Left renal pelvis (tissue), 4 donors: ENCODE measurements at places on chromosomes 1 and 21.

DNA sequence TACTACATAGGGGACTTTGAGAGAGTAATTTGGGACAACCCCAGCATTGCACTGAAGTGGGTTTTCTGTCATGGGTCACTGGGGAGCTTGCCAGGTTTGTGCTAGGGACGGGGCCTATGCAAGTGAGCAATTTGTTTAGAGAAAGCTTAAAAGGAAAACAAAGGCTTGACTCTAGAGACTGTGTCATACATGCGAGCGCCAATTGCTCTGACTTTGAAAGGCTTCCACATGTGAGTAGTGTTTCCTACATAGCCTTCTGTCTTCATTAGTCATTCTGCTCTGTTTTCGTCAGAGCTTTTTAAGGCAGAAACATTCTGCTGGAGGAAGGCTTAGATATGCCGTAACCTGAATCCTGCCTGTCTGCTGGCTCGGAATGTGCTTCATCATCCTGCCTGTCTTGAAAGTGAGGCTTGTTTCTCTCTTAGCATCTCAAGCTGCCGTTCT, 28.4 kb downstream of the TRIM45 start:
- DNase-seq, result peak; percentile 39

GRCh38 chr1:81505831-81506230, 294.9 kb upstream of the ADGRL2 start:
- DNase-seq, result no peak

- no peak for DNase-seq
Observed at GRCh38 chr1:205976708-205977401, 26.3 kb downstream of the RAB7B start.

DNA sequence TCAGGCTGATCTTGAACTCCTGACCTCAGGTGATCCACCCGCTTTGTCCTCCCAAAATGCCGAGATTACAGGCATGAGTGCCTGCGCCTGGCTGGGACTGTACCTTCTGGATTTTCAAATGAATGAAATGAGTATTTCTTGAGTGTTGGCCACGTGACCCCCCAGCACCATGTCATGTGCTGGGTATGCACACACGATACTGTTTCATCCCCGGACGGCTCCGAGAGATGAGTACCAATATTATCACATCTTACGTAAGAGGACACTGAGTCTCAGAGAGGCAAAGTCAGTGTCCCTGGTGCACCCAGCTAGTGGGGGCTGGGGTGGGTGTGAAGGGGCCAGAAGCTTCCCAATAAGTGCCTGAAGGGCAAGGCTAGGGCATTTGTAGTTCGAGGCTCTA, 780 bp upstream of the CROCC start:
- DNase-seq, result no peak

DNA sequence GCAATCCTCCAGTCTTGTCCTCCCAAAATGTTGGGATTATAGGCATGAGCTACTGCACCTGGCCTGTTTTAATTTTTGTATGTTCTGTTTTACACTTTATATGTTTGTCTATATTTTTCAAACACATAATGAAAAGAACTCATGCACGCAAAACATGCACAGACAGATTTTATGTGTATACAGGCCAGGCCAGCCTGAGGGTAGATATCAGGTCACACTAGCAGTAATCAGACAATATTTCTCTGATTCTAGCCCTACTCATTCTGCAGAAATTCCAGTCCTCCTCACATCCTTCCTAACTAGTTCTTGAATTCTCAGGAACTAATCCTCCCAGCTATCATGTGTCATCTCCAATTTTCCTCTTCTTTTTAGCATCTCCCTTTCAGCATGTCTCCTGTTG, 27.8 kb upstream of the PHGDH start:
- DNase-seq, result no peak

DNA sequence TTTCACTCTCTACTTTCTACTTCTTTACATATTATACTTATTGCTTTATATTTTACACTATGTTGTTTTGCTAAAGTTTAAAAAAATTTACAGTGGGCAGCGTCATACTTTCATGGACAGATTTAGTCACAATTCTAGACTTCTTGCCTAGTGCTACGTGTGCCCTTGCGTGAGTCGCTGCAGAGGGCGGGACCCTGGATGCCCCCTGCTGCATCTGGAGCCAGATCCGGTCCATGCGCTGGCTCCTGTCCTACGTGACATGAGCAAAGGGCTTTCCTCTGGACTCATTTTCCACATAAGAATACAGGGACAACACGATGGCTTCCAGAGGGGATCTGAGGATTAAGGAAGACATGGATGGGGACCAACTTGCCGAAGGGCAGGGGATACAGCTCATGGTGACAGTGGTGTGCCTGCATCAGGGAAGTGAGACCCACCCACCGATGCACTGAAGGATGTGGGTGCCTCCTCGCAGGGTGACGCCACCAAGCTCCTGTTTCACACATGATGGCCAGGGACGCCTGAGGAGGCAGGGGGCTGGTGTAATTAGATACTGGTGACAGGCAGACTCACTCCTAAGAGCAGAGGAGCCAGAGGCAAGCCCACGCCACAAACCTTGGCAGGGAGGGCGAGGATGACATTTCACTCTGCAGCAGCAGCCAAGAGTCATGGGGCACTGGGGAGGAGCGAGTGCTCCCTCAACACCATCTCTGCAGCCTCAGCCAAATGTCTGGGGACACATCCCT, 86.6 kb downstream of the DMRTB1 start:
- no peak for DNase-seq

DNA sequence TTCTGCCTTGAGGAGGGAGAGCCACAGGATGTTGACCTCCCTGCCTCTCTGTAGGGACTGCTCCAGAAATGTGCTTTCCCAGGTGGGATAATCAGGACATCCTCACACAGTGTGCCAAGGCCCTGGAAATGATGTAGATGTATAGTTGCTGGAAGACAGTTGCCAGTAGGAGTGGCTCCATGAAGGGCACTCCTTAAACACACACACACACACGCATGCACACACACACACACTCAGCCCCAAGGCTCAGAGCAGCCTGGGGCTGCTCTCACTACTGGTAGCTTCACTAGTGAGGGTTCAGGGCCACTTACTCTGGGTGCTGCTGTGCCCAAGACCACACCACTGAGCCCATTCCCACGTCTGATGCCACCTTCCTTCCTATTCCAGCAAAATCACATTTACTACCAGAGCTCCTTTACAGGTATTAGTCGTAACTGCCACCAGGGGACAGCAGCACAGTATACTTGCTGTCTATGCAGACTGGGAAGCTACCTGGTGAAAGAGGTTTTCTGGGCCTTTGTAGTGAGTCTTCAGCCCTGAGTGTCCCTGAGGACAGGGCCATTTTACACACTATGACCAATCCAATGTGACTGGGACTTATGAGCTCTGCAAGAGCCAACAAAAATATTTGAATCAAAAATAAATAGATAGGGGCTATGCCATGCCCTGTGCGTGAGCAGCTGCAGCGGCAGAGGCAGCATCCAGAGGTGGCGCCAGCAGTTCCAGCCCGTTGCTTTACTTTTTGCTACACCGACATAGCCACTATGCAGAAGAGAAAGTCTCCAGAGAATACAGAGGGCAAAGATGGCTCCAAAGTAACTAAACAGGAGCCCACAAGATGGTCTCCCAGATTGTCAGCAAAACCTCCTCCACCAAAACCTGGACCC, 15.0 kb downstream of the CRNN start:
- no peak for DNase-seq

DNA sequence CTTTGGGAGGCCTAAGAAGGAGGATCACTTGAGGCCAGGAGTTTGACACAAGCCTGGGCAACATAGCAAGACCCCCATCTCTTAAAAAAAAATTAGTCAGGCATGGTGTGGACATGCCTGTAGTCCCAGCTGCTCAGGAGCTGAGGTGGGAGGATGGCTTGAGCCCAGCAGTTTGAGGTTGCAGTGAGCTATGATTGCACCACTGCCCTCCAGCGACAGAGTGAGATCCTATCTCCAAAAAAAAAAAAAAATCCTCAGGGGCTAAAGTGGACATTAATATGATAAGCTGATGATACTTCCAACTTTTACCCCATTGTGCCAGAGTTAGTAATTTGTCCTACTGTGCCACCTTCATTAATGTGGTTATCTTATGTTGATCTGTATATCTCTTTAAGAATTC, 327.8 kb upstream of the FMN2 start:
- no peak for DNase-seq

GRCh38 chr1:4494558-4494957, 159.9 kb upstream of the AJAP1 start:
- DNase-seq, result no peak

- no peak for DNase-seq
Observed at GRCh38 chr1:203480525-203481084, 5.0 kb downstream of the PRELP start.

GRCh38 chr1:54234284-54234683, 34.3 kb downstream of the MRPL37 start:
- no peak for DNase-seq

- no peak for DNase-seq
Observed at GRCh38 chr21:33762803-33763581, 120.7 kb downstream of the ITSN1 start.

GRCh38 chr1:20366463-20367115, 75.9 kb downstream of the VWA5B1 start:
- DNase-seq, result no peak

- no peak for DNase-seq
Observed at GRCh38 chr1:31785020-31785946, 21.1 kb upstream of the ADGRB2 start.
